Right kidney (tissue), 9 donors: ENCODE measurements at places on chromosomes 1 and 21.
A peak's percentile ranks its signal among the peaks of the same experiment; 100 is the strongest.

GRCh38 chr21:45997205-45997494 is 15.6 kb downstream of the COL6A1 start:
- DNase-seq = no peak

DNA sequence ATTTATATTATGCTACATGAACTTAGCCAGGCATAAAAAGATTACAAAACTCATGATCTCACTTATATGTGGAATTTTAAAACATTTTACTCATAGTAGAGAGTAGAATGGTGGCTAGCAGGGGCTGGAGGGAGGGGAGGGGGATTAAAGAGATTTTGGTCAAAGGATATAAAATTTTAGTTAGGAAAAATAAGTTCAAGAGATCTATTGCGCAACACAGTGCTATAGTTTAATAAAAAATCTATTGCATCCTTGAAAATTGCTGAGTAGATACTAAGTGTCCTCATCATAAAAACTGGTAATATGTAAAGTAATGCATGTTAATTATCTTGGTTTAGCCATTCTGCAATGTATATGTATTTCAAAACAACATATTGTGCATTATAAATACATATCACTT is 635.6 kb upstream of the NEGR1 start:
- no peak for DNase-seq

GRCh38 chr1:48049823-48050535 is 52.8 kb upstream of the TRABD2B start:
- no peak for DNase-seq

DNA sequence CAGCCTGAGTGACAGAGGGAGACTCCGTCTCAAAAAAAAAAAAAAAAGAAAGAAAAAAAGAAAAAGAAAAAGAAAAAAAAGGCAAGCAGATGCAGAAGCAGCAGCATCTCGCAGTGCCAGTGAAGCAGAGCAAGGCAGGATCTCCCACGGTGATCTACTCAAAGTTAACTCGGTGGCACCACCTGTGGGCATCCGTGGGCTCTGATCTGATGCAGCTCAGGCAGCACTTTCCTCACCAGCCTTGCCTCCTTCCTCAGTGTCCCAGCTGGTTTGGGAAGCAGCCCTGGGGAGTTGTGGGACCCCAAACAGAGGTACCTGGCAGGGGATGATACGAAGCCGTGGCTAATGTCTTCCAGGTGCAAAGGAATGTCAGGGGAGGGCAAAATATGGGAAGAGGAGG is 104.3 kb upstream of the KRTAP19-8 start:
- peak; percentile 16 for DNase-seq

DNA sequence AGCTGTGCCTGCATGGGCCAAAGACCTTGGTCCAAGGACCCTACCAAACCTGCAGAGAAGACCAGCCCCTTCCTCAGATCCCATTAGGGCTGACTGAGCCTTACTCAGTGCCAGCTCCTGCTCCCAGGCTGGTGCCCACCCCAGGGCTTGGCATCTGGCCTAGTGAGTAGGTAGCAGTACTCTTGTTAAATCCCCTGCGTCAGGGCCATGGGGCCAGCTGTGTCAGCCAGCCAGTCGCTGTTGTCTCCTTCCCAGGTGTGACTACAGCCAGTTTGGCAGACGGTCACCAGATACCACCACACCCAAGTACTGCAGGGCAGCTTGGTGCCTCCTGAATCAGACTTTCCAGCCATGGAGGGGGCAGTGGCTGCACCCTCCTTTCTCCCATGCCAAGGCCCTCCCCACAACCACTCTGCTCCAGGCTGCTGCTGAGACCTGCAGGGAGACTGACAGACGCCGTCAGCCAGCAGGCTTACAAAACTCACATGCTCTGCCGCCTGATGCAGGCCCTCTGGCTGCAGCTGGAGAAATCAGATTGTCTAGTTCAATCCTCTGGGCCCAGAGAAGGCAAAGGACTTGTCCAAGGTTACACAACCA is 3.0 kb downstream of the TENT5B start:
- DNase-seq = no peak

- no peak for DNase-seq
Observed at GRCh38 chr1:206703661-206704060, 19.0 kb downstream of the MAPKAPK2 start.

GRCh38 chr1:216750031-216750627 is 26.9 kb upstream of the ESRRG start:
- peak; percentile 22 for DNase-seq

DNA sequence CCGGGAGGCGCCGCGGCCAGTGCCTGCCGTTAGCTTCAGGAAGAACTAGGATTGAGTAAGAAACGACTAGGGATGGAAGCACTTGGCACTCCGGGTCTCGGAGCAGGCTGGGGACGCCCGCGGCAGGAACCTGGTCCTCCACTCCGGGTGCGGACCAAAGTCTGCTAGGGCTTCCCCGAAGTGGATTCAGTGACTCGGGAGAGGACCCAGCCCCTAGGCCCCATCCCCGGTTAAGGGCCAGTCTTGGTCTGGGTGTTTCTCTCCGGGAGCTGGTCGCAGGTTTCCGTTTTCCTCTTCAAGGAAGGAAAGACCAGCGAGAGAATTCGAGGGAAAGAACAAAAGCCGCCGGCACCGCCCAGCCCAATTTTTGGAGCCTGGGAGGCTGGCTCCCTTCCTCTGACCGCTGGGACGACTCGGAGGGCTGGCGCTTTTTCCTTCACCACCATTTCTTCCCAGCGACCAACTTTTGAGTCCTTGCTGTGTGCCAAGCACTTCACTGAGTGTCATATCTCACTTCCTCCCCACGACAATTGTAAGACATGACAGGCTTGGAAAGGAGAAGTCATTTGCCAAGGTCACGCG is 16.8 kb upstream of the STMN1 start:
- DNase-seq = peak; percentile 85

DNA sequence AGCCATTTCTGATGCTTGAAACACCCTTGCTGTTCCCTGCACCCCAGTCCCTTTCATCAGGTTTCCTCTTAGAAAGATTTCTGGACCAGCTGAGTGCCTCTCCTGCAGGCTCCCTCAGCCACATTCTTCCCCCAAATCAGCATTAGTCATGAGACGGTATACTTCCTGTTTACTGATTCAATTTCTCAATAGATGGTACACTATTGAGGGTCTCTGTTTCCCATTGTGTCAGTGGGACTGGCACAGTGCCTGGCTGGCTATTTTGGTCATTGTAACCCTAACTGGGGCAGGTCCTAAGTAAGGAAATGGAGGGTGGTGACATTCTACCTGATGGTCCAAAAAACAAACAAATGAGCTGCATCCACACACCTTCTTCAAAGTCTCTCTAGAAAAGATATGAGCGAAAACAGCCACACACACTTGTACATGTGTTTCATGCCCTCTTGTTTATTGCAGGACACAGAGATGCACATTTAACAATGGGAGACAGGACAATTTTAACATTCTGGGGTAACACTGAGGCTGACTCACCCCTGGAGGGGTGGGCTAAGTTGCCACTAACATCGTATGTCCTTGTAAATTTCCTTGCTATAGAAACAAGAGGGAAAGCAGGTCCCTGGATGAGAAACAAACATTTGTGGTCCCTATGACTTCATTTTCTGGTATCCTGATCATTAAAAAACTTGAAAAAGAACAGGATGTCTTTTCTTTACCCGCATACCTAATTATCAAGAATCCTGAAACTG is 77.5 kb downstream of the RRAGC start:
- no peak for DNase-seq

DNA sequence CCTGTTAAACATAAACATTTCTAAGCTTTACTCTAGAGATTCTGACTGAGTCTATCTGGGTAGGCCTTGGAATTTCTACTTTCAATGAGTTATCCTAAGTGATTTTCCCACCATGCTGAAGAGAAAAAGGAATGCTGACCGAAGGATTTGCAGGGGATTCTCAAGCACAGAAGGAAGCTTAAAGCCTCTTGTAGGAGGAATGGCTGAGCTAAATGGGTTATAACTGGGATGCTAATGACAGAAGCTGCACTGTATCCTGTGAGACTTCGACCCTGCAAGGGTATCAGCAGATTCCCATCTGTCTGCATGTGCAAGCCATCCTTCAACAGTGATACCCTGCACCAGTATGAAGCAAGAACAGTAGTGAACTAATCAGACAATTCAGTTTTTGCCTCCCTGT is 35.4 kb downstream of the SLC35D1 start:
- no peak for DNase-seq

GRCh38 chr21:45286671-45287437 is 841 bp downstream of the POFUT2 start:
- DNase-seq = peak; percentile 47

DNA sequence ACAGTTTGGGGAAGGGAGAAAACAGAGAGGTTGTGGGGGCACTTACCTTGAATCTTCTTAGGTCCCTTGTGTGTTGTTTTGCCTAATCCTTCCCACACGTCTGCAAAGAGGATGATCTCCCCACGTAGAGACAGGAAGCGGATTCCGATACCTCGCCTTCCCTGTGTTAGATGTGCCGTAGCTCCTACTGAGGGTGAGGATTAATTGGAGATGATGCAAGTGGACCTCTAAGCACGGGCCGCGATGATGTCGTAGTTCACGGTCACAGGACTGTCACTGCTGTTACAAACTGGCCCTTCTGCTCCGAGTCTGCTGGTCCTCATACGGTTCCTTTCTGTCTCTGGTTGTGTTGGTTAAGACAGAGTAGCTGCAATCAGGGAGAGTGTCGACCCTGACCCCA is 27.7 kb downstream of the GALNT2 start:
- DNase-seq = no peak

- no peak for DNase-seq
Observed at GRCh38 chr1:198191117-198191516, 34.3 kb downstream of the NEK7 start.

DNA sequence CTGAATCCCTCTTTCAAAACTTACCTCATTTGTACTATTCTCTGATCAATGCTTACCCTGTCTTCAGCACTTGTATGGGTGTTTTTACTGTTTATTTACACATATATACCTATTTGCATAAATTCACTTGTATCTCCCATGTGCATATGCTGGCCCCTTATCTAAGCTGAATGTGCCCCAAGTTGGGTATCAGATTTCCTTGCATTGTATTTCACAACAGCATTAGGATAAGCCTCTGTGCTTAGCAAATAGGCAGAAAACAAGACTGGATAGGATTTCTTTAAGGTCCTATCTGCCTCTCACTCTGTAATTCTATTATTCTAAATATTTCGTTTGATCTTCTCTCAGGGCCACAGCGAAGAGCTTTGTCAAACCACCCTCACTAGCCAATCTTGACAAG is 45.9 kb upstream of the IPO9 start:
- no peak for DNase-seq

GRCh38 chr21:33089395-33090119 is 19.6 kb downstream of the OLIG1 start:
- DNase-seq = no peak

- no peak for DNase-seq
Observed at GRCh38 chr1:91754816-91755580, 131.0 kb downstream of the TGFBR3 start.

GRCh38 chr1:196193896-196194559 is 414.2 kb downstream of the KCNT2 start:
- DNase-seq = no peak

- DNase-seq = no peak
Observed at GRCh38 chr1:184822267-184822666, 67.6 kb upstream of the EDEM3 start.

GRCh38 chr1:211210052-211210451 is 49.1 kb upstream of the RCOR3 start:
- DNase-seq = no peak

GRCh38 chr1:220957233-220957605 is 78.0 kb downstream of the HLX start:
- no peak for DNase-seq

DNA sequence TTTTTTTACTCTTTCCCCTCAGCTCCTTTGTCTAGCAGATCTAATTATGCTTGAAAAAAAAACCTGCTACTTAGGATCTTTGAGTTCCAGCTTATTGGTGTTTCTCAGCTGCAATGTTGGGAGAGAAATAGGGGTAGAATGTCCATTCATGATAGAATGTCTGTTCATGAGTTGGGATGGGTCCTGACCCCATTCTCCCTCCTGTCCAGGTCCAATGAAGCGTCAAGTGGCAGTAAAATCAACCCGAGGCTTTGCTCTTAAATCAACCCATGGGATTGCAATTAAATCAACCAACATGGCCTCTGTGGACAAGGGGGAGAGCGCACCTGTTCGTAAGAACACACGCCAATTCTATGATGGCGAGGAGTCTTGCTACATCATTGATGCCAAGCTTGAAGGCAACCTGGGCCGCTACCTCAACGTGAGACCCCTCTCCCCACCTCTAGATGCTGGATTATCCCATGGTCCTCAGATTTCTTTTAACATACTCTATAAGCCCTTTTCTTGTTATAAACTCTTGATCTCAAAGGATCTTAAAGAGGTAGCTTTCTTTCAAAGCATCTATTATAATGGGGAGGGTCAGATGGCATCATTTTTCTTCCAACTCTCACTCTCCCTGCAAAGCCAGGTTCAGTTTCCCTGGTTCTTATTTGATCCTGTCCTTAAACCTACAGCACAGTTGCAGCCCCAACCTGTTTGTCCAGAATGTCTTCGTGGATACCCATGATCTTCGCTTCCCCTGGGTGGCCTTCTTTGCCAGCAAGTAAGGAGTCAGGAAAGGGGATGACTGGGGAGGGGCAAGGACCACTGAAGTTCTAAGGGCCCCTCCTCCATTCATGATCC is 11.1 kb downstream of the CERS2 start:
- no peak for DNase-seq

GRCh38 chr1:110433803-110434202 is 17.1 kb upstream of the PROK1 start:
- DNase-seq = no peak
